ENCODE measurements at places on chromosomes 3 and 15.
A peak's percentile ranks its signal among the peaks of the same experiment; 100 is the strongest.

- no peak for DNase-seq
These were observed 62.2 kb downstream of the PYDC2 start for GRCh38 chr3:191523148-191523547.

DNA sequence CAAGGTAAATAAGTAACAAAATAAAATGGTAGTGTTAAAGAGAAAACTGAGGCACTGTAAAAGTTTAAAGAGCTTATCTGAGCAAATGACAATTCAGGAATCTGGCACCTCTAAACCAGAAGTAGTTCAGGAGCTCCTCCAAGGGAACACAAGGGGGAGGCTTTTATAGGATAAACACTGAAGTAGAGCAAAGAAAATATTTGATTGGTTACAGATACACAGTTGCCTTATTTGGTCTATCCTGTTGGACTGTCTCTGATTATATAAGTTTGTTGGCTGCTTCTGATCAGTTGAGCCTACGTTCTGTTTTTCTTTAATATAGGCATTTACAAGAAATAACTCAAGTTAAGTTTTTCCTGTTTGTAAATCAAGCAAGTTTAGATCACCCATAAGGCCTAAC lies 146.9 kb downstream of the ERC2 start:
- no peak for DNase-seq

GRCh38 chr3:2822611-2823010 lies 287.6 kb downstream of the IL5RA start:
- DNase-seq, result no peak

GRCh38 chr3:151467069-151467468 lies 6.2 kb upstream of the IGSF10 start:
- no peak for DNase-seq

GRCh38 chr15:93027413-93027812 lies 61.6 kb downstream of the RGMA start:
- DNase-seq, result no peak

DNA sequence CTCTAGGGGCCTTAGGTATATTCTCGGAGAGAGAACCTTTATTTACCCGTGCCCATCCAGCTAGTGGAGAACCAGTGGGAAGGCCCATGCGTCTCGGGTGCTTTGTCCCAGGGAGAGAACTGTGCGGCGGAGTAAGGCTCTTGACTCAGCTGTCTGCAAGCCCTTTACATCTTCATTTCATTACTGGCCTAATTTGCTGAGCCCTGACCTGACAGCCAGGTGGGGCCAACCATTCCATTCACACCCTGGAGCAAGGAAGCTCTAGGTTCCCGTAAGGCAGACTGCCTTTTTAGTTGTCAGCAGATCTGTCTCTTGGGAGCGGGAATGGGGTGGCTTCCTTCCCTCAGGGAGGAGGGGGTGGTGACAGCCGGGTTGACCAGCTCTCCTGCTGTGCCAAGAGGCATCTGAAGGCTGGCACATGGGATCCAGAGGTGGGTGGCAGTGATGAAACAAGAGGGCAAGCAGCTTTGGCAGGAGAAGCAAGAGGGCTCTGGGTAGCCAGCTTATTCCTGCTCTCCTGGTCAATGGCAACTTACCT lies 36.4 kb downstream of the SV2B start:
- DNase-seq, result no peak

GRCh38 chr15:40092979-40093869 lies 15.5 kb downstream of the BMF start:
- no peak for DNase-seq

DNA sequence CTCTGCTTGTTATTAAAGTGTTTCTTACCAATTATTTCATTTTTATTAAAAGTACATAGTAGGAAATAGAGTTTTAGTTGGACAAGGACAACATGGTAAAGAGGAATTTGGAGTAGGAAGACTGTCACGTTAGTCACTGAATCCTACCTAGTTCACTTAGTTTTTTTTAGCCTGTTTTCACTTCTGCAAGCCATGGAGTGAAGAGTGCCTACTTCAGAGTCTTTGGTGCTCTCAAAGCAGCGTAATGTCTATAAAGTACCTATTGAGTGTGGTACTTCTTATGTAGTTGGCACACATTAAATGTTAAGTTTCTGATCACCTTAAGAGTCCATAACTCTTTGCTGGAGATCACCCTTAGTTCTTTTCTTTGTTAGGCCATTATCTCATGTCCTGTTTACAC lies 78.7 kb downstream of the LPP start:
- no peak for DNase-seq

DNA sequence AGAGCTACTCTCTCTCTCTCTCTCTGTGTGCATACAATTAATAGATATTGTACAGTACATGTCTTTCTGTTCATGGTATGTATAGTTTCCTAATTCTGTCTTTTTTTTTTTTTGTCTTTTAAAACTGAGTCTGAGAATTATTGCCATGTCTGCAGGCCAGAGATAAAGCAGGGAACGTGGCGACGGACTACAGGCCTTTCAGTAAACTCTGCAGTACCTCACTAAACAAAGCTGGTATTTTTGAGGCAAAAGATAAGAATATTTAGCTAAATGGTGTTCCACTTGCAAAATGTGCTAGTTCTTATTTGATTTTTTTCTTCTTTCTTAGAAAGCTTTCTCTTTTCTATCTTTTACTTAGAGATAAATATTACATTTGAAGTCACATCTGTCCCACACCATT lies 44.0 kb upstream of the EHHADH start:
- DNase-seq, result no peak

- no peak for DNase-seq
These were observed 36.4 kb upstream of the ESYT3 start for GRCh38 chr3:138397983-138398382.

DNA sequence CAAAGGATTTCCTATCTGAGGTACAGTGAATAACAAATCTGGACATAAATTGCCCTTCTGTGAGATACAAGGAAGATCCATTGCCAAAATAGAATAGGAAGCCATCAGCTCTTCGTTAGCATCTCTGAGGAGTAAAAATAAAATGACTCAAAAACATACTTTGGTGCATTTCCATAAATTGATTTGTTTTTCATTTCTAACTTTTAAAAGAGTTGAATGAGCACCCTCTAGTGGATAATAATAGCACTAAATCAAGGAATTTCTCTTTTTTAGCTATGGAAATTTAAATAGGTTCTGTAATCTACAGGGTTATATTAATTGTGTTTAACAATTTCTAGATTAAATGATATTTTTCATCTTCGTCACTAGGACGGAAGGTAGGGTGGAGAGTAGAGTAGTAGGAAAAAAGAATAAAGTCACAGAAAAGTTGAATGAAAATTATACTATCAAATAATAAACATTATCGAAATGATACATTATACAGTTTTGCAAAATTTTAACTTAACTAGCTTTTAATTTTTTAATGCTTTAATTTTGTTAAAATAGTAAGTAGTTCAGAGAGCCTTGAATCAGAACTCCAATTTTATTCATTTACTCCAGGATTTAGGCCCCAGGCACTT lies 6.4 kb downstream of the NSUN3 start:
- no peak for DNase-seq

GRCh38 chr15:67134871-67135492 lies 69.6 kb downstream of the SMAD3 start:
- no peak for DNase-seq

DNA sequence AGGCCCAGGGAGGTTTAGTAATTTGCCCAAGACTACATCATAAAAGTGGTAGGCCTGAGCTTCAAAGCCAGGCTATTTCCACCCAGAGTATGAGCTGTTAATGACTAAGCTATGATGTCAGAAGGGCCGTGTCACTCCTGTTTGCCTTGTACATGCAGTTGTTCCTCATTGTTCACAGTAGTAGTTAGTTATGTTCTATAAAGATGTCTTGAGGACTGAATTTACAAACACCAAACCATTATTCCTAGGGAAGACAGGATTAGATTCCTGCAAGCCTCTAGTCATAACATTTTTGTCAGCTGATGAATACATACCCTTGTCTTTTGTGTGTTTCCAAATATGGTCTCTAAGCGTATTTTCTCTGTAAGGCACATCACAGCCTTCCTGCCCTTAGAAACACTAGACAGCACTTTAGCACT lies 20.9 kb upstream of the LARS2 start:
- no peak for DNase-seq

GRCh38 chr3:85387913-85388505 lies 429.2 kb downstream of the CADM2 start:
- peak; percentile 25 for DNase-seq

DNA sequence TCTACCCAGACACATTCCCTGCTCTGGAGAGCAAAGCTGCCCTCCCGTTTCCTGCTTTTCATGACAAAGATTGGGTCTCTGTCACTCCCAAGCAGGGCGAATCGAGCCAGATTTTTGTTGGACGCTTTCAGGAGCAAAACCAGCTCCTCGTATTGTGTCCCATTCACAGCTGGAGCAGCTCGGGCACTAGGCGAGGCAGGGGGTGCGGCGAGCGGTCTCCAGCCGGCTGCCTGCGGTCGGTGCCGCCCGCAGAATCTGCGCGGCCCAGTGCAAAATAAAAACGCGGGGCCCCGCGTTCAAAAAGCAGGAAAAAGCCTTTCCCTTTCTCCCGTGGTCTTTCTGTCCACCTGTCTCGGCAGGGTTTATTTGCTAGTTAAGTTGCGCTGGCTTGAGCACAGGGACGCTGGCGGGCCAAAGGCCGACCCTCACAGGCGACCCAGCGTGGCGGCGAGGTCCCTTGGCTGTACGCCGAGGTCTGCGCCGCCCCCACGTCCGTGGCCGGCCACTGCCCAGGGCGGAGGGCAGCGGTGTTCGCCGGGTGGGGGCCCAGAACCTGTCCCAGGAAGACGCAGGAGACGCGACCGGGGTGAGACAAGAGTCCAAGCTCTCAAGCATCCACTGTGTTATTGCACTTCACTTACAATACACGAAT lies 71.2 kb downstream of the CYP19A1 start:
- DNase-seq, result no peak

DNA sequence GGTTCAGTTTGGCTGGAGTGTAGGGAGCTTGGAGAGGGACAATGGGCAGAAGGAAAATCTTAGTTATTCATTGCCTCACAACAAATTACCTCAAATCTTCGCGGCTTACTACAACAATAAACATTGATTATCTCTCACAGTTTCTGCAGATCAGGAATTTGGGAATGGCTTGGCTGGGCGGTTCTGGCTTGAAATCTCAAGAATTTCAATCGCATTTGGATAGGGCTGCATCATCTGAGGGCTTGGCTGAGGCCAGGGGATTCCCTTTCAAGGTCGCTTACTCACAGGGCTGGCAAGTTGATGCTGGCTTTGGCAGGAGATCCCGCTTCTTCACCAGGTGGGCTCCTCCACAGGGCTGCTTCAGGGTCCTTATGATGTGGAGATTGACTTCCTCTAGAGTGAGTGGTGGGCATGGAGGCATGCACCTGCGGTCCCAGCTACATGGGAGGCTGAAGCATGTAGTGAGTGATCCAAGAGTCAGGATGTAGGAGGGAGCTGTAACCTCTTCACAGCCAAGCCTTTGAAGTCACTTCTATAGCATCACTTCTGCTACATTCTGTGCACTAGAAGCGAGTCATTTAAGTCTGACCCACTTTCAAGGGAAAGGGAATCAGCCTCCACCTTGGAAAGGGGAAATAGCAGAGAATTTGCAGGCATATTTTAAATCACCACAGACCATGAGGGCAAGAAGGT lies 63.1 kb downstream of the CDC25A start:
- no peak for DNase-seq

DNA sequence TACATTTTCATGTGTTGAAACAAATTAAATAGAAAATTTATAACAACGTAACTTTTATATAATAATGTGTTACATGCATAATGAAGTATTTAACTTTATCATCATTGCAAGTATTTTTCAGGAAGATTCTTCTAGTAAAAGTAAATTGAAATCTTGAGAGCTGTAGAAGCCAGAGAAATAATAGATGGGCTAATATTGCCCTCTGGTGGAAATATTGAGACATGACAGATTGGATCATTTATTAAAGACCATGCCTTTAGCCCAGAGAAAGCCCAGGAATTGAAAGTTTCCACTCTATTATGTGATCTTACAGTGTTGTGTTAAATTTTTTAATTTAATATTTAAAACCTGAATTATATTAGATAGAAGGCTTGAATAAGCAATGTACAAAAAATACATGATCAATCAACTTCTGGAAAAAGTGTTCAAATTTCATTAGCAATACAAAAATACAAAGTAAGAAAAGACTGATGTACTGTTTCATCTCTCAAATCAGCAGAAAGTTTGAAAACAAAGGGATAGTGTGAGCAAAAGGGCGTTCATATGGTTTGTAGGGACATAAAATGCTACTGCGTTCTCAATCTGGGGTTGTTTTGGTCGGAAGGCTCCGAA lies 52.7 kb upstream of the SPTSSB start:
- DNase-seq, result peak; percentile 64

DNA sequence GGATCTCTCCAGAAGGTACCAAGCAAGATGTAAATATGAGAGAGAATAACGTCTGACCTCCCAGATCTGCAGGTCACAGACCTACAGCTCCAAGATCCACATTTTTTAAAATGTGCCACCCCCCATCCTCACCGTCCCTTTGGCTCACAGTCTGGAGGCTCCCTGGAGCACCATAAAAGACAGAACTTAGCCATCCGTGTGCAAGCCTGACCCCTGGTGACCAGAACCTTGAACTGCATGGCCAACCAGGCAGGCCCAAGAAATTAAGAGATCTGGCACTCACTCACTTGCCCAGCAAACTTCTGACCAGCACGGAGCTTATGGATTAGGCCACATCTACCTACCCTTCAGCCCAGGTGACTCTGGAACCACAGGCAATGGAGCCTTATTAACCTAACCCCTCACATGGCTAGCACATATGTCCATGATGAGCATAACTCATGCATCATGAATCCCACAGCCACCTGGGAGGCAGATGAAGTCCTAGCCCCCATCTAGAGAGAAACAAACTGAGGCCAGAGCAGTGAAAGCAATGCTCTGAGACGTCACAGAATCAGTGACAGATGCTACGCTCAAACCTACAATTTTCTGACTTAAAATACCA lies 275.3 kb downstream of the UACA start:
- DNase-seq, result peak; percentile 76

DNA sequence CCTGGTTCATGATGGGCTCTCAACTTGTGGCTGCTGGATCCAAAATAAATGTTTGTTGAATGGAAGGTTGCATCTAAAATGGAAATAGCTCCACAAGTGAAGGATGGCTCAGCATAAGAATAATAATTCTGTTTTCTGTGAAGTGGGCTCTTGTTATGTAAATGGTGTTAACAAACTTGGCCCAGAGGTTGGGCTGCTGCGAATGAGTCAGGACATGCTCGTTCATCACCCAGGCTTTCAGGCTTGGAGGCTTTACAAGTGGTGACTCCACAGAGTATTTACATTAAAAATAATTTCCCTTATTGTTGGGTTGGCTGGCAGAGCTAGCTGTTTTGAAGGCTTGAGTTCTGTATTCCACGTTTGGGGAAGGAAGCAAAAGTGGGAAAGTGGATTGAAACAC lies 60.5 kb downstream of the ITGB5 start:
- no peak for DNase-seq

- DNase-seq, result no peak
These were observed 27.6 kb upstream of the HRH1 start for GRCh38 chr3:11126653-11127052.

DNA sequence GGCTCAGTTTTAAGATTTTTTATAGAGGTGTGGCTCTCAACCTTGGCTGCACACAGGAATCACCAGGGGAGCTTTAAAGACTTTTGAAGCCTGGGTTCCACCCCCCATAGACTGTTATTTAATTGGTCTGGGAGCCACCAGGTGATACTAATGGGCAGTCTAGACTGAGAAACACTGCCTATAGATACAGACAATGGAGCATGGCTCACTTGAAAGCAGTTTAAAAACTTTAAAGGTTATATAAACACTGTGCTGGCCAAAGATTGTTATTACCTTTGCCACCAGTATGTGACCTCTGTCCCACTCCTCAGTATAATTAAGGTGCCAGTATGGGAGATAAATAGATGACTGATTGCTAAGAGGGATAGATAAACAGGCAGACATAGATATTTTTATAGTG lies 3.8 kb downstream of the GOLIM4 start:
- DNase-seq, result no peak

- DNase-seq, result no peak
These were observed 547.6 kb downstream of the FOXP1 start for GRCh38 chr3:71035886-71036285.
